ENCODE measurements at places on chromosomes 7 and 10.

GRCh38 chr10:81096558-81096957, 558.9 kb downstream of the SH2D4B start:
- no peak for DNase-seq

- DNase-seq: no peak
Observed at GRCh38 chr7:39681887-39682441, 58.6 kb downstream of the RALA start.

GRCh38 chr10:31179091-31179680, 139.8 kb upstream of the ZEB1 start:
- DNase-seq: no peak

DNA sequence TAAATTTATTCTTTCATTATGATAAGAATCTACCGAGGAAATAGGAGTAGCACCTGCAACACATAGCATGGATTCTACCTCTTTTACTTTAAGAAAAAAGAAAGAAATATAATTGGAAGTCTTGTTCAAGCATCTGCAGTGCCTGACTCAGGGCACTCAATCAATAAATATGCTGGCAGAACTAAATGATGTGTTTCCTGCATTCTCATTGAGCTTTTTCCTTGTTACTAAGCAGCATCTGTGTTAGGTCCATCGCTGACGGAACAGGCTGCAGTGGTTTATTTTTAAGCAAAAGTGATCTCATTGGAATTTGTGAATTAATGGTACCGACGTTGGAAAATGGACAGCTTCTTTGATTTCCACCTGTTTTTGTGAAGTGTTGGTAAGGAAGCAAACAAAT, 417.5 kb downstream of the DPP6 start:
- DNase-seq: no peak

GRCh38 chr7:106568002-106568679, 92.8 kb downstream of the CCDC71L start:
- no peak for DNase-seq

- no peak for DNase-seq
Observed at GRCh38 chr7:23287612-23288011, 11.5 kb upstream of the MALSU1 start.

- DNase-seq: no peak
Observed at GRCh38 chr10:89655722-89656121, 10.7 kb upstream of the PANK1 start.

DNA sequence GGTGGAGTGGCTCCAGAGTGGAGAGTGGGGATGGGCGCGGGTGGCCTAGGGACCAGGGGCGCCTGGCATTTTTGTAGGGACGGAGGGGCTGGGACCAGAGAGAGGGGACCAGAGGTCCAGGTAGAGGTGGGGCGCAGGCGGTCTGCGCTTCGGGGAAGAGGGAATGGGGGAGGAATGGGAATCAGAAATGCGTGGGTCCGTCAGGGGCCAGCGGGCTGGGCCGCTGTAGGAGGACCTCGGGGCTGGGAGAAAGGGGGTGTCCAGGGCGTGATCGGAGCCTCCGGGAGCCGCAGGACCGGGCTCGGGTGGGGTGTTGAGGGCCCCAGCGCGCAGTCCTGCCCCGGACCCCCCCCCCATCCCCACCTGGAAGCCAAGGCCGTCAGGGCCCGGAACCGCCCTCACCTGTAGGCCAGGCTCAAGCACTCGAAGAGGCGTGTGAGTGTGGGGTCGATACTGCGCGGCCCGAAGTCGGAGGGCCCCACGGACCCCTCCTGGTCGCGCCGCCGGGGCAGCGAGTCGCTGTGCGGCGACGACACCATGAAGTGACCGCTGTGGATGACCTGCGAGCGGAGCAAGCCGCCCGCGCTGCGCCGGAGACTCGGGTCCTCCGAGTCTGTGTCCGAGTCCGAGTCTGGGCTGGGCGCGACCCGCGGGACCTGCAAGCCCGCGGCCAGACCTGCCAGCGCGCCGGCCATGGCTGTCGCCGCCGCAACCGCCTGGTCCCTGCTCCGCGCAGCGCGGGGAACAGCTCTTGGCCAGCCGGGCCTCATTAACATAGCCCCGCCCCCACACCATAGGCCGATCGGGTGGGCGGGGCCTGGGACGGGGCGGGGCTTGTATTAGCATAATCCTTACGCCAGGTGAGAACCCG, at the start of gene MLXIPL:
MLXIPL (minus strand) TSS at position 725 of the 871 bp plus-strand sequence; CDS start at position 695, 30 bp downstream.
- DNase-seq: peak; percentile 90

DNA sequence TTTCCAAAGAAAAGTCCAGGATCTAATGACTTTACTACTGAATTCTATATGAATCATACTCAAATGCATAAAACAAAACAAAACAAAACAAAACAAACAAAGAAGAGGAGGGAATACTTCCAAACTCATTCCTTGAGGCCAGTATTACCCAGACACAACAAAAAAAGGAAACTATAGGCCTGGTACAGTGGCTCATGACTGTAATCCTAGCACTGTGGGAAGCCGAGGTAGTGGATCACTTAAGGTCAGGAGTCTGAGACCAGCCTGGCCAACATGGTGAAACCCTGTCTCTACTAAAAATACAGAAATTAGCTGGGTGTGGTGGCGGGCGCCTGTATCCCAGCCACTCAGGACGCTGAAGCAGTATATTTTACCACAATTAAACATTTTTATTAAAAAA, 114.6 kb downstream of the NRBF2 start:
- DNase-seq: no peak

DNA sequence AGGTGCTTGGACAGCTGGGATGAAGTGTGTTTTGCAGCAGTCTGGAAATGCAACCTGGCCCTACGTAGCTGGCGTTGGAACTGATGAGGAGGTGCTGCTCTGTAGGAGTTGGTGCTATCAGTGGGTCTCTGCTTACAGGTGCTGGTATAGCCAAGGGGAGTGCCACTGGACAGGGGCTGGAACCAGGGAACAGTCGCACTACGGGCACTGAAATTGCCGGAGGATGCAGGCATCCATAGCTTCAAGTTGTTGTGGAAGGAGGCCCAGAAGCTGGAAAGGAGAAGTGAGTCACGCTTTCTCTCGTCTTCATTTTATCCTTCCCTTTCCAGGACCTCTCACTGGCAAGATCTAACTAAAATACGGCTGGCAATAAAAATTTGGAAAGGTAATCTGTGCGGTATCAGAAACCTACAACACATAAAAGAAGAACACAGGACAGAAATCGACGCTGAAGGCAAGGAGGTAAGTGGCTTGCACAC, 25.8 kb downstream of the MACC1 start:
- DNase-seq: no peak

DNA sequence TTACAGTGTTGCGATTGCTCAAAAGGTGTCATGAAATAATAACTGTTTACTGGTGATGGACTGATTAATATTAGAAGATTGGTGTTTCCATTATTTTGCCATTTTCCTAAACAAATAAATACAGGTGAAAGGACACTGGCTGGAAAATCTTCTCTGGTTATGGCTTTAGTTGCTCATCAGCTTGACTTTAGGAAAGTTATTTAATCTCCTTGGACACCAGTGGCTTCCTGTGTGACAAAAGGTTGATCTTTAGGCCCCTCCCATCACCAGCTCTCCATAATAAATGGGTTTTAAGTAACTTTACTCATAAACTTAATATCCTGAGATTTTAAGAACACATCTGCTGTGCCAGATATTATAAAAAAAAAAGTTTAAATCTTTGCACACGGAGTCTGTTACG, 737 bp downstream of the CABCOCO1 start:
- peak; percentile 6 for DNase-seq

GRCh38 chr10:118266098-118266748, 75.9 kb downstream of the FAM204A start:
- no peak for DNase-seq

DNA sequence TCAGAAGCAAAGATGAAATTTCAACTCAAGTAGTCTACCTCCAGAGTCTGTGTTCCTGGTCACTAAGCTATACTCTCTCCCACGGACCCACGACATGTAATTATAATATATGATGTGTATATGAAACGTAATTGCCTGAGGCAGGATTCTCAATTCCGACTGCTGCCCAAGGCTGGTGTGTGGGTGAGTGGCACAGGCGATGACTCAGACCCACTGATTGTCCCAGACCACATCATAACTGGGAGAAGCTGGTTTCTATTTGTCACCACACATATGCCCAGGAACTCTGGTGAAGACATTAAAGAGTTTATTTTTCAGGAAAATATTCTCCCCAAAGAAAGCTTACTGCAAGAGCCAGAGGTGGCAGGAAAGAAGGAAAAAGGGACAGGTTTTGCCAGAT, 219.3 kb downstream of the JAZF1 start:
- peak; percentile 80 for DNase-seq

- no peak for DNase-seq
Observed at GRCh38 chr7:18420748-18421147, 74.8 kb upstream of the HDAC9 start.
